ENCODE measurements at places on chromosomes 3 and 15.

DNA sequence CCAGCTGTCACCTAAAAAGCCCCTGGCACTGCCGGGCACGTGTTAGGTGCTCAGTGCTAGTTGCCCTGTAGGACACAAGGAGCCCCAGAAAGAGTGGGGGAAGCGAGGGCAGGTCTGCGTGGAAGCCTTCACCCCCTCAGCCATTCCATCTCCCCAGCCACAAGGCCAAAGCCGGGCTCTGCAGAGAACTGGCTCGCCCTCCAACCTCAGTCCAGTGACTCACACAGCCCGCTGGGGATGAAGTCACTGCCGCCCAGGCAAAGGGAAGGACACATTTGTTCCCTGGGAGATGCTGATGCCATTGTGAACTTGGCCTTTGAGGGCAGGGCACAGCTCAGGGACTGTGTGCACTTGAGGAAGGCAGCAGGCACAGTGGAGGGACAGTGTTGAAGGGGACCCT, 48.1 kb downstream of the IQSEC1 start:
- peak; percentile 68 for DNase-seq

- DNase-seq, result no peak
These were observed 34.2 kb downstream of the LIMD1 start for GRCh38 chr3:45628746-45629145.

- no peak for DNase-seq
These were observed 43.7 kb downstream of the ANKRD28 start for GRCh38 chr3:15754047-15754446.

DNA sequence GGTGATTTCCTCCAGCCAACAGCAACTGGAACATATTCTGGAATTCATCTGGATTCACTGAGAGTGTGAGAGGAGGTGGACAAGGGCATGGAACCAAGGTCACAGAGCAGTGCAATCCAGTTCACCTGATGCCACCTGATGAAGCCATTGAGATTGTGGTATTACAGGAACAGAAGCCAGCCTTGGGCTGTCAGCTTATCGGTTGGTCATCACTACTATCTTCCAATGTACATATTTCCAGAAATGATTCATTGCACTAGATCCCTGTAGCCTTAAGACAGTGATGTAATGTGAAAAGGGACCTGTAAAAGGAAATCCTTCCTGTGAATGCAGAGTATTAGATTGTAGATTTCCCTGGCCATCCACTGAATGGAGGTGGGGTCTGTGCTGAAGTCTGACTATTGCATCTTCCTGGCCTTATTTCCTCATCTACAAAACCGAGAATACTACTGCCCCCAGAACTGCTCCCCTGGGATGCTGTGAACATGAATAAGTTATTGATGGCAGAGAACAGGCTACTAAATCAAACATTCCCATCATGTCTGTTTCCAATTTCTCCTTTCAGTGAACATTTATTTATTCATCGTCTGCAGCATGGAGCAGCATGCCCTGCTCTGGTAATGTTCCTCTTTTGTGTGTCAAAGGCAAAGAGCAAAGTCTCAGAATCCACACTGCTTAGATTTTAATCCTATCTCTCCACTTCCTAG, 47.4 kb upstream of the TPM1 start:
- DNase-seq, result no peak

- DNase-seq, result no peak
These were observed 201.2 kb downstream of the SATB1 start for GRCh38 chr3:18223974-18224373.

DNA sequence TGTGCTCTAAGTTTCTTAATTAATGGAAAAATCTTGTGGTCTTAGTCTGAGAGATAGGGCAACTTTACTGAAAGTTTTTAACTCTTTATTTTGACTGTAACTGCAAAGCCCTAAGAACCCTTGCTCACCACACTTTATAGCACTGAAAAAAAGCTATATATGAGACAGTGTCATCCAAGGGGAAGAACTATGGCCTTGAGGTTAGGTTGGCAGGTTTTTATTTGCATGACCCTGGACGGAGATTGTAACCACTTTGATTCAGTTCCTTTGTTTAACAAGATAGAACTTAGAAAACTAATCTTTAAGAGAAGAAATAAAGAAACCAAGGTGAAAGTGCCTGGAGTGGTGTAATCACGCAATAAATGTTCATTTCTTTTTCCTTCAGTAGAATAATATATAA, 30.6 kb upstream of the LYSMD4 start:
- DNase-seq, result no peak

DNA sequence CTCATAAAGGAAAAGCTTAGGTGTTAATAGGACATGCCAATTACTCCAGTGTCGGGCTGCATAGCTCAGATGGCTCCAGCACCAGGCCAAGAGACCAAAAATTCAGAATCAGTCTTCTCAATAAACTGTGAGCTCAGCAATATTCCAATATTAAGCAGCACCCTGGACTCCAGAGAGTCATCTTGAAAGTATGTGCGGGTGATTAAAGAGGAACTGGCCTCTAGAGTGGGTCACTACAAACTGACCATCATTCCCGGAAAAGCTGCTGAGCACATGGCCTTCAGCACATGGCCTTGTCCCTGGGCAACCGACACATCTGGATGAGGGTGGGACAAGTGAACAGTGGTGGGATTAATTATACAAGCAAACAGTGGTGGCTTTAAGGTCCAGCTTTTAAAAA, 59.0 kb downstream of the MAGI1 start:
- DNase-seq, result peak; percentile 8

- no peak for DNase-seq
These were observed 2.1 kb upstream of the SRPRB start for GRCh38 chr3:133803469-133803868.

DNA sequence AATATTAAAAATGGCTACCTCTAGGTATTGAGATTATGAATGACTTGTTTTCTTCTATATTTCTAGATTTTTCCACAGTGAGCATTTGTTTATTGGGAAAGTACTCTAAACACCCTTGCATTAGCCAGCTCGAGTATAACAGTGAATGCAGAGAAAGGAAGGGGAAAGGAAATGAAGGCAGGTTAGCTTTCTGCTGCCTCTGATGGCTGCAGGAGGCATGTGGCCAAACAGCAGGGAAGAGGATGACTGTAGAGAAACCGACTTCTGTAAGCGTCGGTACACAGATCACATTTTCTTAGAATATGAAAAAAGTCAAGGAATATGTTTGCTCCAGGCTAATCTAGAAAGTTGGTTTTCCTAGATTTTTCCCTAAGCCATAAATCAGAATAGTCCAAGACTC, 19.8 kb downstream of the GNB5 start:
- no peak for DNase-seq

GRCh38 chr3:155241579-155241978, 51.9 kb downstream of the STRIT1 start:
- no peak for DNase-seq

DNA sequence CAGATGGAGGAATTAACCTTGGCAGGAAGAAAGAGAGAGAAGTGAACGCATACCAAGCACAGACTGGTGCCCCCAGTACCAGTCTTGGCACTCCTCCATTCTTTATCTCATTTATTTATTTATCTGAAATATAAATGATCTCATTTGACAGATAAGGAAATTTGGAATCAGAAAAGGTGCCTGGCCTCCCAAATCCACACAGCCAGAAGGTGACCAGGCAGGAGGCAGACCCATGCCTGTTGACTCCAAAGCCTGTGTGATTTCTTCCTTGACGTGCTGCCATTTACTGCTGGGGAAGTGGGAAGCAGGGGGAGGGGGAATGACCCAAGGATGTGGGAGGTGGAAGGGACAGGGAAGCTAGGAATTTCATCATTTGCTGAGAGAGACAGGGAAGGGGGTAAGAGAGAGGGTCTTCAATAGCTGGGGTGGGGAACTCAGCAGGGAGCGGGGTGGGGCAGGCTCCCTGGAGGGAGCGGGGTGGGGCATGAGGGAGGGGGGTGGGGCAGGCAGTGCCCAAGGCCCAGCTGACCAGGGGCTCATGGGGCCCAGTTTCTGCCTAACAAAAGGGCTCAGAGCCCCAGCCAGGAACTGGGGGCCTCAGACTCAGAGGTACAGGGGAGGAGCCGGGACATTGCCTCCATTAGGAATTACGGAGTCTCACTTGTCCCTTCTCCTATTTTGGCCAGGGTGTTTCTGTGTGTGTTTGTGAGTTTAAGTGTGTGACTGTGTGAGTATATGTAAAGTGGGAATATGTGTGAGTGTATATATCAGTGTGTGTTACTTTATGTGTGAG, 63.0 kb downstream of the MINAR1 start:
- no peak for DNase-seq

GRCh38 chr3:158652463-158652862, 8.1 kb downstream of the GFM1 start:
- DNase-seq, result no peak

- no peak for DNase-seq
These were observed 87.9 kb downstream of the SATB1 start for GRCh38 chr3:18337231-18337630.

DNA sequence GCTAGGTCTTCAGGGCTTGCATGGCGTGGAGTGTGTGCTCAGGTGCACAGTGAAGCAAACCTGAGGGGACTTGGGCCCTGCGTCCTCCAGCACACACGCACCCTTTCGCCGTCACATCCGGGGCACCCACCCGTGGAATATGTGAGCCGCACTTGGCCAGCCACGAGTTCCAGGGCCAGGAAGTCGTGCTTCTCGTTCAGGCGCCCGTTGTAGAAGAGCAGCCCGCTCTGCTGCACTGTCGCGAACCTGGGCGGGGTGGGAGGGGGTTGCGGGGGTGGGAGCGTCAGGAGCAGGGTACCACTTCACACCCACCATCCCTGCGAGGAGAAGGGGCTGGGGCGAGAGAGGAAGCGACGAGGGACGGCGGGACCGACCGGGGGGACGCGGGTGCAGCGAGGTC, 7.1 kb downstream of the CELSR3 start:
- no peak for DNase-seq

DNA sequence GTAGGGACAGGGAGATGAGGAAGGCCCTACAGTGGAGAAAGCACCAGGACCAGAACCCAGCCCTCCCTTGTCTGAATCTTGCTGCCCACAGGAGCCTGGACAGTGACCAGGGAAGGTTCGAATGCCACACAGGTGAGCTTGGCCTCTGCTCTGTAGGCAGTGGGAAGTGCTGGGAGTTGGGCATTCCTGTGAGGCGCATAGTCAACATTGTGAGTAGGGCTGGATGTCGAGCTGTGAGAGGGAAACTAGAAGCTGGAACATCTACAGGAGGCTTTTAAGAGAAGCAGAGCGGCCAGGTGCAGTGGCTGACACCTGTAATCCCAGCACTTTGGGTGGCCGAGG, 20.3 kb upstream of the ALAS1 start:
- DNase-seq, result no peak

GRCh38 chr15:69972436-69972835, 125.3 kb downstream of the TLE3 start:
- DNase-seq, result no peak

- peak; percentile 53 for DNase-seq
These were observed 10.0 kb upstream of the CRTC3 start for GRCh38 chr15:90519688-90520087.

DNA sequence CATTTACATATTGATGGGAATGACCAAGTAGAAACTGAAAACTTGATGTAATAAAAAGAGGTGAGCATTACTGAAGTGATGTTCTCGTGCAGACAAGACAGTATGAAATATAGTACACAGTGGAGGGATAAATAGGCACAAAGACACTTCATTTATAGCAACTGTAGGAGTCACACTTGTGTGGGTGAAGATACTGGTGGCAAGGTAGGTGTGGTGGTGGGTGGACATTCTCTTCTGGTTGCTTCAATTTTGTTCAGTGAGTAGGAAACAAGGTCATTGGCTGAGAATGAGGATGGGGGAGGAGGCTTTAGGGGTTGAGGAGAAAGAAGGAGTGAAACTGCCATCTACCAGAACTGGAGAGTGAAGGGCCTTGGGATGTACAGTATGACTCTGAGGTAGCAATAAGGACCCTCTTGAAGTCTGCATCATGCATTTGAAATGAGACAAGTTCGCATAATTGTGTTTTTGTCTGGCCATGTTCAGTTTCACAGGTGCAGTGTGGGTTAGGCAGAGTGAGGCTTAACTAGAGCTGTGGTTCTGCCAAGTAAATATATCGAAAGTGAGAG, 6.6 kb downstream of the CPNE9 start:
- no peak for DNase-seq

DNA sequence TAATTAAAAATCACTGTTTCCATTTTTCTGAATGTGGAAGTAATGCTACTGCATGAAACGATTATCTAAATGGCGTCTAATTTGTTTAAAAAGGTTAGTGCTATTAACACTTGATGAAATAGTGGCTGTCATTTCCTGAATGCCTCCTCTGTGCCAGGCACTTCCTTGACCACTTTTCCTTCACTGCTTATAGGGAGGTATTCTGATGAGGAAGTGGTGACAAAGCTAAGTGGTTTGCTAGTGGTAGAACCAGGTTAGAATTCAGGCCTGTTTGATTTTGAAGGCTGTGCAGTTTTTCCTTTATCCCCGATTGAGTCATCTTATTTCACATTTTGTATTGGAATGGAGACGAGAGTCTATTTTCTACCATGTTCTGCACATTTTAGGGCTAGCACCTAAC, 119.0 kb downstream of the USP13 start:
- no peak for DNase-seq

DNA sequence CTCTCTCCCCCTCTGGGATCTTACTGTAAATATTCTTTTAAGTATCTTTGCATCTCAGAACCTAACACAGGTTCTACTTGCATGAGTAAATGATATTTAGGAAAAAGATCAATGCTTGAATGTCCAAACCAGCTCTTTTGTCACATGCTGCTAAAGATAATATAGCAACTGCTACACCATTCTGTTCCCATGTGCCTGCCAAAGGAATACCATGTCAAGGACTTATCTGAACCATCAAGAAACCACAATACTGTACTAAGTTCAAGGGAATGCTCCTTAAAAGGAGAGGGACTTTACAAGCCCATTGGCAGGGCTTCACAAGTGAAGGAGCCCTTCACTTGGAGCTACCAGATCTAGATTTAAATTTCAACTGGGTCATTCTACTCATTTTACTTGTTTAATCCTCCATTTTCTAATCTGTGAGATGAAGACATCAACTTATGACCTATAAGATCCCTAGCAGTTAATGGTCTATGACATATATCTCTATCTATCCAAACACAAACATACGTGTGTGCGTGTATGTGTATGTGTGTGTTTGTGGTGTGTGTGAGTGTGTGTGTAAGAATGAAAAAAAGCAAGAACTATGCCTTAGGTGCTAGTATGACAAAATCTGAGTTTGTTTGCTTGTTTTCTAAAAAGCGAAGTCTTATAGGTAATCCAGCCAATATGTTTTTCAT, 13.0 kb upstream of the SEC62 start:
- no peak for DNase-seq

GRCh38 chr3:119443179-119443578, 20.2 kb downstream of the TMEM39A start:
- DNase-seq, result no peak

- DNase-seq, result no peak
These were observed 442.7 kb upstream of the NR2F2 start for GRCh38 chr15:95887666-95888390.

- DNase-seq, result peak; percentile 21
These were observed 50.4 kb upstream of the TBC1D21 start for GRCh38 chr15:73822998-73823397.

DNA sequence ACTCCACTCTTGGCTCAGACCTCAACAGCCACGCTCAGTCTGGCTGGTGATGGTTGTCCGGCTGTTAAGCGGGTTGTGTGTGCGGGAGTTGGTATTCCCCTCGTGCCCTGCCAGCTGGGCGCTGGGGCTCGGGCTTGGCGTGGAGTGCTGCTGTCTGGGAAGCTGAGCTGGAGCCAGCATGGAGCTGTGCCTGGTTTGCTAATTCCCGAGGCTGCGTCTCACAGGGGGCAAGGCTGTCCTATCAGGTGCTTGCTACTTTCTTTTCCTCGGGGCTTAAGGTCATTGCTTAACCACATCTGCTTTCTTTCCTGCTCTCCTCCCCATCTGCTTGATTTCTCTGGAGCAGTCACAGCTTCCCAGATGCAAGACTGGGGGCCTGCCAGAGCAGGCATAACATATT, 29.9 kb downstream of the PDIA5 start:
- DNase-seq, result no peak

Data from HTR-8/SVneo (cell line).